ENCODE measurements at places on chromosomes 1 and 21.
A peak's percentile ranks its signal among the peaks of the same experiment; 100 is the strongest.

GRCh38 chr1:211901945-211902344 lies 71.4 kb upstream of the LPGAT1 start:
- no peak for DNase-seq

GRCh38 chr1:22158654-22159053 lies 15.8 kb upstream of the WNT4 start:
- DNase-seq: no peak

DNA sequence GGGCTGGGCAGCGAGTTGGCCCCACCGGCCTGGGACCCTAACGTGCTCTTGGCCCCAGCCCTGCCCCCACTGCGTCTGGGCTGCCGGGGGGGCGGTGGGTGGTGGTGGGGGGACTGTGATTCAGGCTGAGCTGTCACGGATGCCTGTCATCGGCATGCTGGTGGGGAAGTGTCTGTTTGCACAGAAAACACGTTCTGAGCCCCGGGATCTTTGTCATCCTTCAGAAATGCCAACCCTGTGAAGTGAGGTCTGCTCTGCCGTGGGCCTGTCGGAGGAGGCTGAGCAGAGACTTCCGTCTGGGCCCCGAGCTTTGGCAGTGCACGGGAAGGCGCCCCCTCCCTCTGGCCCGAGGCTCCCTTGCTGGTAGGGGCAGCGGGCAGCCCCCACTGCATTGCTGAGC lies 24.3 kb upstream of the PLCH2 start:
- DNase-seq: no peak

GRCh38 chr1:116817582-116818064 lies 63.4 kb downstream of the CD2 start:
- peak; percentile 64 for DNase-seq

GRCh38 chr1:242468784-242469183 lies 55.7 kb downstream of the PLD5 start:
- DNase-seq: no peak

GRCh38 chr1:94071391-94071790 lies 49.6 kb downstream of the ABCA4 start:
- DNase-seq: no peak

DNA sequence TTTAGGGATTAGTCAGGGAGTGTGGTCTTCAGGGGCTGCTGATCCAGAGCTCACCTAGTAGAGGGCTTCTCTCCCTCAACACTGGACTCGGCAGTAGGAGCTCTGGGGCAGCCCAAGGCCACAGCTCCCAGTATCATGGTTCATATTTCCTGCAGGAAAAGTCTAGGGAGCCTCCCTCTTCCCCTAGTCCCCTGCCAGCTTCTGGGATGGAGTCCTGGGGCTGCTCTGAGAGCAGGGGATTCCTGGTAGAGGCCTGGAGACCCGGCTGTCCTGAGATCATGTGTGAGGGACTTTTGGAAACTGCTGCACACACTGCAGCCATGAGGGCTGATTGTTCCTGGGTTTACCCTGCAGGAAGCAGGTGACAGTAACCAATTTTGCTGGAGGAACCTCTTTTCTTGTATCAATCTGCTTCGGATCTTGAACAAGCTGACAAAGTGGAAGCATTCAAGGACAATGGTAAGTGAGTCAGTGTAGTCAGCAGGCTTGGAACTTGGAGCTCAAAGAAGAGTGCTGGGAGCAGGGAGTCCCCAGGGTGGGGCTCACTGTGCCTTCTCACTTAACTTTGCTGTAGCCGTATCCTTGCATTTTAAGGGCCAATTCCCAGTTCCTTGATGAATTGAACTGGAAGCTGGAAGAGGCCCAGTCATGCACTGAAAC lies 16.3 kb downstream of the STRIP1 start:
- DNase-seq: no peak
